Brain pericyte (primary cell): ENCODE measurements at places on chromosomes 12 and 14.

DNA sequence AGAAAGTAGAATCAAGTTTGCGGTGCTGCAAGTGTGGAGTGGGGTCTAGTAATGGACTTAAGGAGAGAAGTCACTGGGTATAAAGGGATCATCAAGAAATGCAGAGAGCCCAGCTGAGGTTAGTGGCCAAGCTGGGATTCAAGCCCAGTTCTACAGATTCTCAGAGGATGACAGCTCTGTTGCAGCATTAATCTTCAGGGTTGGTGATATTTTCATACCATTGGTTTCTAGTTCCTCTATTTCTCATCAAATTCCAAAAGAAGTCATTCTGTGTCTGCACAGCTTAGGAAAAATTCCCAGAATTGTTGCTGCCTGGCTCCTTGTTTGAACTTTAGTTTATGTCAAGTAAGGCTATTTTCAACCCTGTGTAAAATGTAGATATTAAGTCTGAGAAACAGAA, 169.5 kb upstream of the NTF3 start:
- no peak for DNase-seq

DNA sequence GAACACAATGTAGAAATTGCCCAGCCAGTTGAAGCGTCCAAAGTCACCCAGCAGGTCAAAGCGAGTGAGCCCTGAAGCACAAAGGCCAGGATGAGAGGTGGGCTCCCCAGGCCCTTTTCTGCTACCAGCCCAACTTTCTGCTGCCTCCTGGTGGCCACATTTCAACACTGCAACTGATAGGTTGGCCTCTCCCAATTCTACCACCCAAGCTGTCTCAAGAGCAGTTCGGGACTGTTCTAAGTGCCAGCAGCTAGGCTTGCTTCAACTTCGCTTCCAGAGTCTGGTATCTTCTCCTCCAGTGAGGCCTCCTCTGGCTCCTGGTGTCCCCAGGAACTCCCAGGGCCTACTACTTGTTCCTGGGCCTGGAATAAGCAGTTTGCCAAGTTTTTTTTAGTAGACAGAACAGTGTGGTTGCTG, 3.4 kb upstream of the DHH start:
- no peak for DNase-seq

GRCh38 chr12:26273811-26274210, 78.4 kb downstream of the SSPN start:
- DNase-seq: no peak

- no peak for DNase-seq
These were observed 58.3 kb downstream of the SLC8A3 start for GRCh38 chr14:70130482-70130881.

GRCh38 chr14:92556863-92557543, 43.4 kb downstream of the RIN3 start:
- DNase-seq: no peak

- no peak for DNase-seq
These were observed 135.0 kb upstream of the LRIG3 start for GRCh38 chr12:59055204-59055860.

DNA sequence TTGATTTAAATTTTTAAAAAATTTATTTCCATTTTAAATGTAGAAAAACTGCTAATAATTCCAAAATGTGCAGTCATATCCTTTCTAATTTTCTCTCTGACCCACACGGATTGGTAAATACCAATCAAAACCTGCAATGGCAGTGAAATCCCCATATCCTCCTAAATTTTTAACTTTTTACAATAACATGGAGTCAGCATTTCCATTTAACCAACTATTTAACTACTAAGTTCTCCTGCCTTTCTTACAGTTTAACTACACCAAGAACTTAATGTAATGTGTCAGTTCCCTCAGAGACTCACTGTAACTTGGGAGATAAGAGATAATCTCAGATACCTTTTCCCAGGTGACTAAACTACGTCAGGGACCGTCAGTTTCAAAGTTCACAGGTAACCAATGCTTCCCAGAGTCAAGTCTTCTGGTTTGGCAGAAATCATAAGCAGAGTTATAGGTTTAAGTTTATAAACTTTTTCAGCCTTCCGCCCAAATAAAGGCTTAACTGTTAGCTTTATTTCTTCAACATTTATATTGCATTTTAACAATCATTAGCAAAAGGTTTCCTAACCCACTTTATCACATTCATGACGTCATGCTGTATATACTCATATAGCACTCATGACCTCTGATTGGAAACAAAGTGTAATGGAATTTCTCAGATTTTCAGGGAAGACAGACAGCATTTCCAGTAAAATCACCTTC, 7.6 kb downstream of the KRAS start:
- no peak for DNase-seq

GRCh38 chr14:68979021-68979721, at the start of gene ACTN1:
ACTN1 (minus strand) TSS chr14:68979302; CDS start chr14:68979056, 246 bp downstream.
- peak; percentile 83 for DNase-seq

DNA sequence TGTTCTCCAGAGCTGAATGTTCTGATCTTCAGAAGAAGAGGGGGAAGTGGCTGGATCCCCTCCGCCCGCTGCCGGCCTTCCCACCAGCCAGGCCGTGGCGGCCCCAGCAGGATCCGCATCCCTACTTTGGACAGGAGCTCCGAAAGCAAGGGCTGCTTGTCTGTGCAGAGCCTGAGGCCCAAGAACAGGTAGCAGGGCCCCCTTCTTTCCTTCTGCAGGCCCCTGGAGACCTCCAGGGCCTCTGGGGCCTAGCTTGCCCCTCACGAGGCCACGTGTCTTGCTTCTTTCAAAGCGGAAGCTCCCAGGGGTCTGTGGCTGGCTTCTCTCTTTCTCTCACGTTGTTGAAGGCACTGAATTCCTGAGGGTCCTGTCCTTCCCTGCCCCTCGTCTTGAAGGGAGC, 13.2 kb downstream of the PGF start:
- no peak for DNase-seq

DNA sequence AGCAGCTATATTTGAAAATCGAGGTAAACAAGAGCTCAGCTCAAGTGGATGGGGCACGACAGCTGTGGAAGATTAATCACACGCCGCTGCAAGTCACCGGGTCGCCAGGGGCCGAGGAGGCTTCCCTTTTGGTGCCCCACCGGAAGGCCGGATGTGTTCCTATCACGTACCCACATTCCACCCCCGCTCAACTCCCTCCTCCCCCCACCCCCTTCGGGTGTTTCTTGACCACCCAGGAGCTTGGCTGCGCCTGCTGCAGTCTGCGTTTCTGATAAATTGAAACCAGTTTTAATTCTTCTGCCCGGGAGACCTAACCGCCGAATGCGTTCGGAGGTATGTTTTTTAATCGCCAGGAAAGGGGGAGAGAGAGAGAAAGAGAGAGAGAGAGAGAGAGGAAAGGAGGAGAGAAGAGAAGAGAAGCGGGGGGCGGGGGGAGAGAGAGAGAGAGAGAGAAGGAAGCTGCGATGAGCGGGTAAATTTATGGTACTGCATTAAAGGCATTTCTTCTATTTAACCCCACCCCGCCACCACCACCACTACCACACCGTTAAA, 1.8 kb downstream of the SLC8A3 start:
- no peak for DNase-seq

- DNase-seq: no peak
These were observed 6.8 kb downstream of the MYH6 start for GRCh38 chr14:23401291-23401690.

- no peak for DNase-seq
These were observed 136.7 kb upstream of the FBXO33 start for GRCh38 chr14:39568809-39569538.

DNA sequence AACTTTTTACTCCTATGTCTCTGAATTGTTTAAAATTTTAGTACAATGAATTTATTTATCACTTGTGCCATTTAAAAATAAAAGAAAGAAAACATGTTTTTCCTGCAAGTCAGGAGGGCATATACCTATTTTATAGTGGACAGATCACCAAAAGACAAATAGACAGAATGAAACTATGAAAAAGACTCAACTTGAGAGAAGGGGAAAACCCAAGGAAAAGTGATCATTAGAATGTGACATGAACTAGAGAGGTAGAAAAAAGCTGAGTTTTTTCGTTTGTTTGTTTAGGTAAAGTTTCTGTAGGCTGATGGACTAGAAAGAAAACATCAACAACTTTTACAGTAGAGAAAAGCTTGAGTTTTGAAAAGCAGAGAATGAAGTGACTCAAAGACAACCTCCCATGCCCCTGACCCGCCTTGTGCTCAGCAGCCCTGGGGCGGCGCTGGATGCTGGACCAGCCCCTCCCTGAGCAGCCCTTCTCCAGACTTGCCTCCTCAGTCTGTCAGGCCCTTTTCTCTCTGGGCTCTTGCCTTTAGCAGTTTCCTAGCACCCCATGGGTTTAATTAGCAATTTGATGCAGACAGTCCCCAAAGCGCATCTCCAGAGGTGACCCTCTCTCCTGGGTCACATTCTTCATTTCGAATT, 95.1 kb upstream of the ARID2 start:
- DNase-seq: no peak

- no peak for DNase-seq
These were observed 1054.3 kb downstream of the VRK1 start for GRCh38 chr14:97851428-97851995.

GRCh38 chr12:123971449-123971769, 1.2 kb downstream of the CCDC92 start:
- no peak for DNase-seq

DNA sequence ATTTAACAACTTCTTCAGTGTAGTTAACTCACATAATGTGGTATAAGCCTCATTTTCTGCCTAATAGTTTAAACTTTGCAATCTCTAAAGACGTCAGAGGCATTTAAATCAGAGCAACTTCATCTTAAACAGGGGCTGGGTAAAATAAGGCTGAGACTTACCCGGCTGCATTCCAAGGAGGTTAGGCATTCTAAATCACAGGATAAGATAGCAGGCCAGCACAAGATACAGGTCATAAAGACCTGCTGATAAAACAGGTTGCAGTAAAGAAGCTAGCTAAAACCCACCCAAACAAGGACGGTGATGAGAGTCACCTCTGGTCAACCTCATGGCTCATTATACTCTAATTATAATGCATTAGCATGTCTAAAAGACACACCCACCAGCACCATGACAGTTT, 115.6 kb upstream of the PKP2 start:
- no peak for DNase-seq

DNA sequence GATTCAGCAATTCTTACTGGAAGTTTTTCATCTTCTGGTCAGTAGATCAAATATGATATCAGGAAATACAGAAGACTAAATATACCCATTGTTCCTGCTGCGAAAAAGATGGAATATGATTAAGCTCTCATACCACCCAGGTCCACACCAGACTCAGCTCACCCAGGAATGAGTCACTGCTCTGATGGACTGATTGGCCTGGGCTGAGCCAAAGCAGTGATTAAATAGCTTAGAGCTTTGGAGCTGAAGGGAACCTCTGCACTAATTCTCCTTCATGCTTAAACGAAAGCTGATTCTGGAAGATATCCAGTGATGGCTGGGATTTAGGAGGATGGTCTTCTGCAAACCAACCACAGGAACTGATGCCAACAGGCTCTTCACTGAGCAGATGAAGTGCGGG, 62.0 kb upstream of the SYT1 start:
- no peak for DNase-seq

- no peak for DNase-seq
These were observed 23.4 kb upstream of the PRPF39 start for GRCh38 chr14:45060551-45060950.

DNA sequence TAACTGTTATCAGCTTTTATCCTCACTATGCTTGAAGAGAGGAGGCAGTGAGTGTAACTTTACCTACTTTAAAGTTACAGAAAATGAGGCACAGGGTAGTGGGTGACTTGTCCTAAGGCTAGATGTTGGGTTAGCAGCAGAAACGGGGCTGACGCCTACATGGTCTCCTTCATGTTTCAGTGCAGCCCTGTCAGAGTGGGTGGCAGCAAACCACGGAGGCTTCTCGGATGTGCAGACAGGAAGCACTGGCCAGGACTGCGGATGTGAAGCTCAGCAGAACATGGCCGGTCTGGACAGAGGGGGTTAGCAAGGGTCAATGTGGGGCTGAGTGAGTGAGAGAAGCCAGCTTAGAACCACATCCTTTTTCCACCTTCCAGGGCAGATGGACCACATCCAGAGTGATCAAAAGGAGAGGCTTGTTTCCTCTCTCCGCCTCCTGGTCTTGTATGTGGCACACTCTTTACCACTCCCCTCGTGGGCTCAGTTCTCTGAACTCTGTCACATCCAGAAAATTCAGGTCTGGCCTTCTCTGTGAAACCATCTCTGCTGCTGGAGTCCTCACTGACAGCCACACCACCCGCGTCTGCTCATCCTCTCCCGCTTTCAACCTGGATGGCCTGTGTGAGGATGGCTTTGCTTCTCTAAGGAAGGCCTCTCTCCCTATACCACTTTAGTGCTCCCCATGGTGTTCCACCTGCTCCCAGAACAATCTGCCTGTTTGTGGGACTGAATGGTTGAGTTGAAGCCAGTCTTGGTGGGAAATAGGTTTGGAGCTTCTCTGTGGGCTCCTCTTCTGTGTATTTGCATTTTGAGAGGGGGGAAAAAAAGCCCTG, 14.1 kb downstream of the SUSD6 start:
- no peak for DNase-seq

DNA sequence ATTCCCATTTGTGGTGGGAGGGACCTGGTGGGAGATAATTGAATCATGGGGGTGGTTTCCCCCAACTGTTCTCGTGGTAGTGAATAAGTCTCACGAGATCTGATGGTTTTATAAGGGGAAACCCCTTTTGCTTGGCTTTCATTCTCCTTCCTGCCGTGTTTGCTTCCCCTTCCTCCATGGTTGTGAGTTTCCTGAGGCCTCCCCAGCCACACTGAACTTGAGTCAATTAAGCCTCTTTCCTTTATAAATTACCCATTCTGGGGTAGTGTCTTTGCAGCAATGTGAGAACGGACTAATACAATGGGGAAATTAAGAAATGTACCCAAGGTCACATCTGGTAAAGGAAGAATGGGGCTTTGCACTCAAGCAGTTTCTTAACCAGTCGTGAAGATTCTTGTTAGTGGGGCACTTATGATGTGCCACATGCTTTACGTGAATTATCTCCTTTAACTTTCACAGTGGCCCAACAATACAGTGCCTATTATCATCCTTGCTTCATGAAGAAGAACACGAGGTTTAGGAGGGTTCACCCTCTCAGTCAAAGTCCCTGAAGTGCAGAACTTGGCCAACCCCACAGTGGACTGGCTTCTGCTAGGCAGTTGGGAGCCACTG, 234.3 kb downstream of the EFCAB11 start:
- no peak for DNase-seq

- DNase-seq: no peak
These were observed 19.5 kb downstream of the PRICKLE1 start for GRCh38 chr12:42570076-42570475.

- DNase-seq: no peak
These were observed 376.3 kb upstream of the RGS6 start for GRCh38 chr14:71555654-71556559.

DNA sequence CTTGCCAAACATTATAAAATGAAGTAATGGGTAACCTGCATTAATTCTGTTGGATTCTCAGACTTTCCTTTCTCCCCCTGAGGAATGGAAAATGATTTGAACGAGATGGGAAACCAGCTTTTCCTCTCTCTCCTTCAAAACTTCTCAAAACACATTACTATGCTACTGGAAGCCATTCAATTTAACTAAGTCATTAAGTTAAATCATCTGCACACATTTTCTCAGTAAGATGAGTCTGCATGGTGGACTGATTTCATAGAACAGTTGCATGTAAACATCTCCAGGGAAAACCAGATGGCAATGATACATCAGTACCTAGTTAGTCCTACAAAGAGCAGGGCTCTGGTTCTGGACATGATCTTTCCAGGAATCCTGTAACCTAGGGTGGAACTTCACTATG, 59.9 kb downstream of the BMP4 start:
- no peak for DNase-seq
